ENCODE measurements at places on chromosomes 11 and 22.

- DNase-seq, result no peak
Measured at GRCh38 chr22:16964366-16964765, 43.7 kb downstream of the GAB4 start.

DNA sequence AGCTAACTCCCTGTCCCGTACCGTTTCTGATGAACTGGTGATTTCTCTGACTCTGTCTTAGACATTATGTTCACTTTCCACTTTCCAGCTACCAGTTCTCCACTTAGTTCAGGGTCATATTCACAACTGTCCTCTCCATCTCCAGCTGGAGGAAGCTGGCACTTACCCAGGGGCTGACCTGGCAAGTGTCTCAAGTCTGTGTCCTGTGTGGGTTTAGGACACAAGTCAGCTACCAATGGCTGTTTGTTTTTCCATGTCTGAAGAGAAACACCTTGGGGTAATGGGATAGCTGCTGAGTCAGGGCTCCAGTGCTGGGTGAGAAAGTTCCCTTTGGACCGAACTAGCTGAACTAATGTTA is 134.4 kb downstream of the CSNK2A3 start:
- DNase-seq, result no peak

DNA sequence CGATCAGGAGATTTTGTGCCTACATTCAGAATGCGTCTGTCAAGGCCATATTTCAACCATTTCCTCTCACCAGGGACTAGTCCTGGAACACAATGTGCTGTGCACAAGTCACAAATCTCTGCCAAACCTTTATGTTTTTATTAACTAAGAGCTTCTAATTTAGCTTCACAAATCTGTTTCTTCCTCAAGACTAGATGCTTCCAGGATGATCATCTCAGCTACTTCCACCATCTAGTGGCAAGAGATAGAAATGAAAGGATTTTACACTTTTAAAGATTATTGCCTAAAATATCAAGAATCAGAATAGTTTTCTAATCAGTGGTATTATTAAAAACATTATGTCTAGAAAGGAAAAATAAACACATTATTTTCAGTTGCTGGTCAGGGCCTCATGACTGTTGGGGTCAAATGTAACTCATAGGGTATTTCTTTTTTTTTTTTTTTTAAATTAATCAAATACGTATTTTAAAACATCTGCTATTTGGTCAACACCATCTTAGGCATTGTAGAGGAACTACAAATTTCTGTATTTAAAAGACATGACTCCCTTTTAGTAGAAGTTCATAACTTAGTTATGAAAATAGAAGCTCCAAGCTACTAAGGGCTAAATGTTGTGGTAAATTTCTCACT is 1102.6 kb downstream of the DLG2 start:
- no peak for DNase-seq

GRCh38 chr22:40178417-40179409 is 988 bp downstream of the TNRC6B start:
- DNase-seq, result no peak

- peak; percentile 81 for DNase-seq
Measured at GRCh38 chr11:76318744-76319384, 62.1 kb downstream of the THAP12 start.

DNA sequence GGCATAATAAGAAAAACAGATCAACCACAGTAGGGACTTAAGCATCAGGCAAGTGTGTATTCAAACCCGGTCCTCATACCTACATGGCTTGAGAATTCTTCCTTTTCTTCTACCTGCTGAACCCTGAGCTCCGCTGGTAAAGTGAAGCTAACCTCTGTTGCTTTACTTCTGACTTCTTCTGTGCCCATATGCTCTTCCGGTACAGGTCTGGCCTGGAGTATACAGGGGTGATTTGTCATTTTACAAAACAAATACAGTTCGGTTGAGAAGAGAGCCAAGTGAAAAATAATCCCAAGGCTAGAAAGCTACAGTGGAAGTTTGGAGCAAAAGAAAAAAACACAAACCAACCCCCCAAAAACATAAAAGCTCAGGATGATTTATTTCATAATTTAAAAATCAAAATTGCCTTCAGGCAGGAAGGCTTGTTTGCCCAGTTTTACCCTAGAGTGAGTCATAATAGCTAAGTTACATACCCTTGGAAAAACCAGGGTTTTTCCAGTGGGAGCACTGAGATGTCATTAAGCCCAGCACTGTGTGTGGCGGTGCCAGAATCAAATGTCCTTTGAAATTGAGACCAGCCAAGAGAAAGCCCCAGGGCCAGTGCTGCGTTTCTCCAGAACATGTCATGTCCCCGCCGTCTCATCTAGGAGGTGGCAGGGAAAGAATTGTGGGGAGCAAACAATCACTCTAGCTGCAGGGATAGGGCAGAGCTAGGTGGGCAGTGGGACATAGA is 305.5 kb upstream of the ISX start:
- DNase-seq, result no peak

DNA sequence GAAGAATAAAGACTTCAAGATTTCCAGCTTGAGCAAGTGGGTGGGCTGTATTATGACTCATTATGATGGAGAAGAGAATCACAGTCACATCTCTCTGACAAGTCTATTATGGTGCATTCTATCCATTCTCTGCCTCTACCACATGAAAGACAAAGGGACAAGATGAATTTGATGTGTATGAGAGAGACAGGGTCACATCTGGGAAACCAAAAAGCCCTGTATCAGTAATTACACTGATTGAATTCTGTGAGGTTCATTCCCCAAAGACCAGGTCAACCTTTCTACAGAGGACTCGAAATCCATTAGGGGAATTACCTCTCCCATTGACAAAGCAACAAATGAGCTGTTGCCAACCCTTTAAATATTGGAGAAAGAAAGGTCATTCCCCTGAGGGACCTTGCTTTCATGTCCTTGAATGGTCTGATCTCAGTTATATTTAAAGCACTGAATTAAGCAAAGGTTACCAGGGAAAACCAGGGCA is 109.6 kb downstream of the USP35 start:
- DNase-seq, result no peak

DNA sequence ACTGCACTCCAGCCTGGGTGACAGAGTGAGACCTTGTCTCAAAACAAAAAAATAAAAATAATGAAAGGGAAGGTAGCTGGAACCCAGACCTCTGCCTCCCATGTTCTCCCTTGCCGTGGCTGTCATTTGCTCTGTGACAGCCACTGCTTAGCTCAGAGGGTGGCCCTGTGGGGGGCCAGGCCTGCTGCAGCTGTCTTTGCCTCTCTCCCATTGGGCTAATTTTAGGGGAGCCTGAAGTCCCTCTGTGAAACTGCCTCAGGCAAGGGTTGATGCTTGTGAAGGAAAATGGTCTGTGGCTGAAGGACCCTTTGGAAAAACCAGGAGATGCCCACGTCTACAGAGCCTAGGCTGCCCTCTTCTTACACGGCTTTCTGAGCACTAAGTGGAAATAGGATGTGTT is 42.9 kb downstream of the C11orf91 start:
- no peak for DNase-seq

DNA sequence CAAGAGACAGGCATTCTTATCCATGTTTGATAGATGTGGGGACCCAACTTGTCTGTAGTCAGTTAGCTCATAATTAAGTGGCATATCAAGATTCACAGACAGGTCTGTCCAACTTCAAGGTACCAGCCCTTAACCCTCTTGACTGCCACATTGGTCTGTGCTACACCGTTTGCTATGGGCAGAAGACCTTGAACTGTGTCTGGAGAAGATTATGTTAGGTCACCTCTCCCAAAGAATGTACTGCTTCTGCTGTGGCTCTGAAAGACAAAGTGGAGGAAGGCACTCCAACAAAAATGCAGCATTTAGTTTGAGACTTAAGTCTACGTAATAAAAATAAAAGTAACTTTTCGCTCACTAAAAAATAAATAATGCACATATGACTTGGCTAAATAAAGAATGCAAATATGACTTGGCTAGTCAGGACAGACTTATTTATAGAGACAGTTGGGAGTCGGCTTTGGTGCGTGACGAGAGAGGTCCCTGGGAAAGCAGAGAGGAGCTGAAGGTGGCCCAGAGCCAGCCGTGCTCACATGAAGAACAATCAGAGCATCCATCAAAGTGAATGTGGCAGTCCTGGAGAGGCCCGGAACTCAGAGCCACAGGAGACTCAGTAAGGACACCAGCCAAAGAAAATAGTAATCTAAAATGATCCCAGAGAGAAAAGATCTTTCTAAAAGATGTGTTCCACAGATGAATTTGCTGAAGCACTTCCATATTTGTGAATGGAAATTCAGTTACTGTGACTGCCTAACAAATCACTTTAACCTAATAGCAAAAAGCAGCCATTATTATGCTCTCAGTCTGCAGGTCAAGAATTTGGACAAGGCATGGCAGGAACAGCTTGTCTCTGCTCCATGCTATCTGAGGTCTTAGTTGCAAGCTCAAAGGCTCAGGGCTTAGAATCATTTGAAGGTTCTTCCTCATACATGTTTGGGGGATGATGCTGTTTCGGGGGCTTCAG is 35.0 kb downstream of the CWC15 start:
- peak; percentile 94 for DNase-seq

DNA sequence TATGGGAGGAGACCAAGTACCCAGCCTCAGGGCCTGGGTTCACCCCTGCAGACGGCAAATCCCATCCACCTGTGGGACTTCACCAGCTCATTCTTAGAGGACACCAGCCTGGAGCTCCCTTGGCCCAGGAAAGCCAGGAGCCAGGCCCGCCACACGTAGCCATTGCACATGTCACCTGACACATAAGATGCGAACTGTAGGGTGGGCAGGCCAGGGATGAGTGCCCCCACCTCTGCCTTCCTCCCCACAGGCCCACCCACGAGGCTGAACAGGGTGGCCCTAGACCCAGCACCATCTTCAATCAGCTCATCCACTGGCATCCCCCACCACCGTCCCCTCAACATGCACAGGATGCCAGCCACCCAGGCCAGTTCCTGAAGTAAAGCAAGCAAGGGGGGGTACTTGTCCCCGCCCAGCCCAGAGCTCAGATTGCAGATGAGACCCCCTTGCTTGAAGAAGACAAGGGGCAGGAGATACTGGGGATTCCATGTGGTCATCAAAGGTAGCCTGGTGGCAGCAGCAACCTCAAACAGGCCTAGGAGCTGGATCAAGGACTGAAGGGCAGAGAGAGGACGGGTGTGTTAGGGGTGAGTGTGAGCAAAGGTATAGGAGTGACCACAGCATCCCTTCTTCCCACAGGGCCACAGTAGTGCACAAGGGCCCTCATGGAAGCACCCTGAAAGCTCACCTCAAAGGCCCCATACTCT is 45.6 kb downstream of the IGLL5 start:
- no peak for DNase-seq

DNA sequence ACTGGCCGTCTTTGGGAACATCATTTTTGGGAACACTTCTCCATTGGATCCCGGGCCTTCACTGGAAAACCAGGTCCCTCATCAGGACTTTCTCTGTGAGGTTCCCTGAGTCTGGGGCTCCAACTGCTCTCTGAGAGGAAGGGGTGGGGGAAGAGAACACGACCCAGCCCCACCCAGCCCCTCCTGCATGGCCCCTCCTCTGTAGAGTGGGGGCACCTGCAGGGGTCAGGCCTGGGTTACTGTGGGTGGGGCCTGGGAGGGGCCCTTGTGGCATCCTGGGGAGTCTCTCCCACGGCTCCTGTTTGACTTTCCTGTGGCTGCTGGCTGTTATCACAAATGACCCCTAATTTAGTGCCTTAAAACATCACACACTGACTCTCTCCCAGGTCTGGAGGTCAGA is 36.3 kb downstream of the IGLL5 start:
- no peak for DNase-seq

DNA sequence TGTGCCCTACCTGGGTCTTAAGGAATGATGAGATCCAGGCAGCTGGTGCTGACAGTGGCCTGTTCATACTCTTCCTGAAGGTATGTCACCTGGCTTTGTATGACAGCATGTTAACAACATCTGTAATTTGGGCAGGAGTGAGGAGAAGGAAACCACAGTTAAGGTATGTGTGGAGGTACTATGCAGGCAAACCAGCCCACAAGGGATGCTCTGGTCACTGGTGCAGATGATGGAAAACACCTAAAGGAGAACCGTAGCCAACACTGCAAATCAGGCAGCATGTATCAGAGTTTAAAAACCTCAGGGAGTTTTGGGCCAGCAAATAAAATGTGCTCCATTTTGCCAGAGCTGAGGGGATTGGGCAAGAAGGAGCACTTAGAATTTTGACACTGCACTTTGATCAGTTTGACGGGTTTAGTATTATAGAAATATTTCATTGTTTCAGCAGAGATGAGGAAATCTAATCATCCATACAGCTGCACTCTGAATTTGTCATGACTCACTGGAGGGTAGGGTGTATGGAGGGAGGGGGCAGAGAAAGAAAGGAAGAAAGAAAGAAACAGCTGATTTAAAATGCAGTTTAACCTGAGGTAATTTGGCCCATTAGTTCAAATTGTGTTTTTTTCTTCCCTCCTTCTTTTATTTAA is 260.9 kb downstream of the KIRREL3 start:
- no peak for DNase-seq

GRCh38 chr11:71188886-71189767 is 63.2 kb downstream of the SHANK2 start:
- no peak for DNase-seq

DNA sequence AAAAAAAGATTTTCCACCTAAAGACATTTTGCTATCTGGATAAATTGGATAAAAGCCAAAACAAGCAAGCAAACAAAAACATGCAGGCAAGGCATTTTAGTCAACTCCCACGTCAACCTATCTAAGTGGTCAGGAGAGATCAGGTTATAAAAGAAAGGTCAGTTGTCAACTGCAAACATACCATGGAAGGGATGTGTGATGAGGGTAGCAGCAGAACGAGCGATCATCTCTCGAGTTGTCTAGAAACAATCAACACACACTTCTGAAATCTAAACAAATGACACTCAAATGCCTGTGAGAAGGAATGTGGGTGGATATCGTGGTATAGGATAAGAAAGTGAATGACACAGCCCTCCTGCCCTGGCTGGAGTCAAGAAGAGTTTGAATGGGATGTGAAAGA is 10.9 kb downstream of the MTCH2 start:
- DNase-seq, result no peak

Measured in dermis microvascular lymphatic vessel endothelial cell (primary cell).